Cardiac fibroblast (primary cell): ENCODE measurements at places on chromosomes 12 and 14.

- DNase-seq: no peak
These were observed 43.0 kb downstream of the EEA1 start for GRCh38 chr12:92886131-92886530.

DNA sequence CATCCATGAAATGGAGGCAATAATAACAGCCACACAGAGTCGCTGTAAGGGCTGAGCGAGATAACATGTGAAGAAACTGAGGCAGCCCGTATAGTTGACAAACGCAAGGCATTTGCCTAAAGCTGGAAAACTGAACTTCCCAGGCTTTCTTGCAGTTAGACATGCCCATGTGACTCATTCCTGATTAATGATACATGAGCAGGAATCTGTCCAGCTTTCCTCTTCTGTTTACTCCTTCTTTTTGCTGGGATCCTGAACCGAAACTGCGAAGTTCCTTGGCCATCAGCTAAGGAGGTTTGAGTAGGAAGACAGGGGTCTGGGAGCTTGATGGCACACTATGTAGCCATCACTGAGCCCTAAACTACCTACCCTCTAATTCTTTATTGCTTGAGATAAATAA lies 52.2 kb downstream of the ST8SIA1 start:
- peak; percentile 63 for DNase-seq

GRCh38 chr12:101330631-101331030 lies 50.7 kb downstream of the UTP20 start:
- DNase-seq: no peak

DNA sequence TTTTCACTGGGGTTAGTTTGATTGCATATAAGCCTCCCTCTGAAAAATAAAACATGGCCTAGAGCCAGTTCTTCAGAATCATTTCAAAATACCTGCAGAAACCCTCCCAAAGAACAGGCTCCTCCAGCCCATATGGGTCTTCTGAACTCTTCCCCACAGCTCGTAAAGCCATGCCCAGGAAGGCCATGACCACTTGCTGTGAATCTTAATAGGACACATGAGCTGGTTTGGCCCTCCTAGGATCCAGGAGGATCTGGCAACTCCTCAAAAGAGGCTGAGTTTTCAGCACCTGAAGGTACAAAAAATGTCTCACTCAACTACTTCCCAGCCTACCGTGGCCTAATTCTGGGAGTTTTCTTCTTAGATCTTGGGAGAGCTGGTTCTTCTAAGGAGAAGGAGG lies 2.4 kb downstream of the MYBPC1 start:
- no peak for DNase-seq

- DNase-seq: peak; percentile 92
These were observed 464.6 kb downstream of the PCNX1 start for GRCh38 chr14:71371711-71372396.

DNA sequence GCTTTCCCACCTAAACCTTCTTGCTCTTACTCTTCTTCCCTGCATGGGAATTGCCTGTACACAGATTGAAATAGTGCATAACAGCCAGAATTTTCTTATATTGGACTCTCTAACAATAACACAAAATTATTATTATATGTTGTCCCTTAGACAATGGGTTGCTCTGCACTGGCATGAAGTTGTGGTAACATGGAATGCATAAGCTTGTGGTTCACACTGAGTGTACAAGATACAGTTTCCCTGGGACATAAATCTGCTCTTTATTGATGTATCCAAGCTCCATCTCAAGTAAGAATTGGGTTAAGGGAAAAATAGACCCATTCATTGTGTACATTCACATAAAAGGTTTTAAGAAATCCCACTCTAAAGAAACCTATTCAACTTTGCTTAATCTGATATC lies 114.4 kb upstream of the NTF3 start:
- DNase-seq: no peak

GRCh38 chr14:105074601-105075053 lies 9.4 kb upstream of the GPR132 start:
- DNase-seq: no peak

- DNase-seq: peak; percentile 13
These were observed 946 bp downstream of the RNU4-2 start for GRCh38 chr12:120290609-120291305.

DNA sequence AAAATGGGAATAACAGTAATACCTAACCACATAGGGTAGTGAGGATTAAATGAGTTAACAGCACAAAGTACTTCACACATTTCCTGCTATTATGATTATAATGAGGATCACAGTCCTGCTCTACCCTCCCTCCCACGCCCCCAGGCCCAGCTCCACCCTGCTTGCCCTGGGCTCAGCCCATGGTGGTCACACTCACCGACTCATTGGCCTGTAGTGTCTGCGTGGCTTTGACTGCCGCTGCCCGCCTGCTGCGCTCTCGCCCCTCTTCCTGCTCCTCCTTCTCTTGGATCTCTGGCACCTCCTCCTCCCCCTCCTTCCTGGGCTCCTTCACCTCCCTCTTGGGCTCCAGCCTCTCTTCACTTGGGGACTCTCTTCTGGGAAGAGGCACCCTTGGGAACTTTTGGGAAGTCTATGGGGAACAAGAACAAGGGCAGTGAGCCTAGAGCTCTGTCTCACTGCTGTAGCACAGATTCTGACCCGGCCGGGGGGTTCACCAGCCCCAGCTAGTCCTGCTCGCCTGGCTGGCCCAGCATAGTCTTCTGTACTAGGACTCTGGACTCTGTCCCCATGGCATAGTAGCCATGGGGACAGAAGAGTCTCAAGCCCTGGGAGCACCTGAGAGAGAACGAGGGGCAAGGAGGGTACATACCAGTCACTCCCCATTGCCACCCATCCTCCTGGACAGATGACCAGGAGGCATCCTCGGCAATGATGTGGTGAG lies 7.1 kb upstream of the PNMA1 start:
- DNase-seq: no peak

DNA sequence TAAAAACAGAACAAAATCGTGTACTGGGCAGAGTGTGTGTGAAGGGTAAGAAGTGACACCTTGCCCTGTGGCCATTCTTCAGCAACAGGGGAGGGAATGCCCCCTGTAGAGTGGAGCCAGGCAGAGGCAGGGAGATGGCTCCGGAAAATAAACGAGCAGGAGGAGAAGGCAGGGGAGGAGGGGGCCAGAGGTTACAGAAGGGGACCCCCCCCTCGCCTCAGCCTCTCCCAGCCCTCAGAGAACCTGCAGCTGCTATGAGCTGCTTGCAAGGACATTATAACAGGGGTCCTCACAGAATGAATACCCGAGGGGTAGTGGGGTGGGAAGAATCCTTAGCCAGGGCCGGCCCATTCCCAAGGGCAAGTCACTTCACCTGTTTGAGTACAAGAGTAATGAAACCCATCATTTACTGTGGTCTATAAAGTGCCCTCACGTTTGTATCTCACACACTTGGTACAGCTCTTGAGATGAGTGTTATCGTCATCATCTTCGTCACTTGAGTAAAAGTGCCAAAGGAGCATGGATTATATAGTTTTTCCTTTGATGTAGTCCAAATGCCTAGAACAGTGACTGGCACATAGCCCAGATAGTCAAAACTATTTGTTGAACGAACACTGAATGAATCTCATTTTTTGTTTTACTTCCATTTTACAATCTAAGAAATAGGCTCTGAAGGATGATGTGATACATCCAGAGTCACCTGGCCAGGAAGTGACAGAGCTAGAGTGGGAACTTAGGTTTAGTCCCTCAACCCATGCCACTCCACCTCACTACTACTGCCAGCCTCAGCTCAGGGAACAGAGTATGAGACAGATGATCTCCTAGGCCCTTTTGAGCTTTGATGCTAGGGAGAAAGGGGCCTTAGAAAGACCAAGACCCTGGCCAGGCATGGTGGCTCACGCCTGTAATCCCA lies 14.5 kb downstream of the SCNN1A start:
- no peak for DNase-seq

DNA sequence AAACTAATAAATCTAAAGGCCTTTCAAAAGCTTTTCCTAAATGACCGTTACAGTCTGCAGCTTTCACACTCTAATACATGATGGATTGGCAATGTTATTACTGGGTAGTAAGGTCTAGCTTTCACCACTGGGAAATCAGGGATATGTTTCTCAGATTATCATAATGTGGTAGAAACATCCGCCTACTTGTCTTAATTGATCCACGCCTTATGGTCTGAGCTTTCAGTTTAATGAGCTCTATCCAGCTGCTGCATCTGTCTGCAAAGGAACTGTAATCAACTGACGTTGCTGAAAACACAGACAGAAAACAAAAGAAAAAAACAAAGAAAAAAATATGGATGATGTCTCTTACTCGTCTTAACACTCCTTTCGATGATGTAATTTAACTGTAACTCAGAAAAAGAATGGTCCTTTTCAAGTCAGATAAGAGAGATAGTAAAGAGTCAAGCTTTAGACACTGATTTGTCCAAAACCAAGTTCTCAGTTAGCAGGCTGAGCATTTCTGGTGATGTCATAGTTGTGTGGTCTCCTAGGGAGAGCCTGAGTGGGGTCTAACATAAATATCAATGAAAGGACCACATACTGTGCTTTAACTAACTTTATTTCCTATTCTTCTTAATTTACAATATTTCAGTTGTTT lies 85.9 kb downstream of the C2CD5 start:
- DNase-seq: no peak

GRCh38 chr12:13897811-13898210 lies 83.6 kb downstream of the GRIN2B start:
- no peak for DNase-seq

GRCh38 chr12:113239811-113240331 lies 18.6 kb downstream of the TPCN1 start:
- peak; percentile 40 for DNase-seq

GRCh38 chr14:72416892-72417291 lies 477.0 kb downstream of the DPF3 start:
- no peak for DNase-seq

DNA sequence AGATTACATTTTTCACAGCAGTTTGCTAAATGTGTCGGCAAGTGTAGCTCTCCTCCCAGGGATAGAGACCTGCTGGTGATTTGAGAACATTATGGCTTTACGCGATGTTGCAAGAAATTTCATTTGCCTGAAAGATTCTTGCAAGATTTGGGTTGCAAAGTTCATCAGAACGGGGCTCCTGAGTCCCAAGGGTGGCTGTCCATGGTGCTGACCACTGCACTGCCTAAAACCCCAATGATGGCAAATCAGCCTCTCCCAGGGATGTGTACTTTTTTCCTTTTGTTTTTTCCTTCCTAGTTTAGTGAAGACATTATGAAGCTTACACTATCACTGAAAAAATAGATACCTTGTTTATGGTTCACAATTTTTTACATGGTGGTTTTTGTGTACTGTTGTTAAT lies 85.4 kb downstream of the WSCD2 start:
- DNase-seq: peak; percentile 6

DNA sequence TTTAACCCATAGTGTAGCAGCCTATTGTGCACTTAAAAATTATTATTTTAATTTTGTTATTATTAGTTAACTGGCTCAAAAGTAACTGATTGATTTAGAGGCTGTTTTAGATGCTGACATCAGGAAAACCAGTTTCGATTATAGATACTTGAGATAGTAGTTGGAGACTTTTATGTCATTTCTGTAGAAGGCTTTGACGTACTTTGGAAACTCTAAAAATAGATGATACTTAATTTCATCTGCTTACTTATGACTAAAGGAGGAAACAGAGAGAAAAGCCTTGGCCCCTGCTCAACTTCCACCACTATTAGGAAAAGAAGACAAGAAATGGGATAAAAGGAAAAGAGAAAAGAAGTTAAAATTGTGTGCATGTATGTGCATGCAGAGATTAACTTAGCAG lies 219.3 kb upstream of the HMGA2 start:
- peak; percentile 67 for DNase-seq

- no peak for DNase-seq
These were observed 1043.0 kb downstream of the AACS start for GRCh38 chr12:126108247-126108646.

- no peak for DNase-seq
These were observed 1098.0 kb downstream of the BCL11B start for GRCh38 chr14:98174041-98174440.

GRCh38 chr14:22122829-22123560 lies 449.4 kb upstream of the OR4E1 start:
- no peak for DNase-seq

GRCh38 chr12:25670076-25671055 lies 117.3 kb upstream of the LMNTD1 start:
- DNase-seq: peak; percentile 14

DNA sequence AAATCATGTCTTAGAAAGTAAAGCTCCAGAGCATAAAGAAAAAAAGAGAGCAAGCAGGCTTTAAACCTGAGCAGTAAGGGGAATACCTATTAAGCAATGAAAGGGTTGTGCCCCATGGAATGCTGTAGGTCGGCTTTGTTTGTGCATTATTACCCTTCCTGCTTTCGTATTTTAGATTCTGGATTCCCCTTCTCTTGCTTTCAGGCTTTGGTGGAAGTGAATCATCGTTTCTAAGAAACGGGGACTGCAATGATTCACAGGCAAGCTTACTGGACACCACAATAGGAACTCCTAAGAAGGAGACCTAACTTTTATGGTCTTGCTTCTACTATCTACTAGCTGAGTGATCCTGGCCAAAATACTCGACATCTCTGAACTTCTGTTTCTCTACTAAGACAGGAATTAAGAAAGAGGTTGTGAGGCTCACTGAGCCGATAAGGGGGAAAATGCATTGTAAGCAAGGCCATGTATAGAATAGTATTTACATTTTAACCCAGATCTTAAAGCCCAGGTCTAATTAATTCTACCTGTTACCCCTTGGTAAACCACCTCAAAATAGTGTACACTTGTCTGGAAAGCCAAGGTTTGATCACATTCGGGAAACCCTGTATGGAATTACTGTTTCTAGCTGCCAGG lies 1.2 kb upstream of the BMAL2 start:
- DNase-seq: peak; percentile 98

GRCh38 chr12:27031531-27031930 lies 9.2 kb downstream of the MED21 start:
- DNase-seq: no peak

DNA sequence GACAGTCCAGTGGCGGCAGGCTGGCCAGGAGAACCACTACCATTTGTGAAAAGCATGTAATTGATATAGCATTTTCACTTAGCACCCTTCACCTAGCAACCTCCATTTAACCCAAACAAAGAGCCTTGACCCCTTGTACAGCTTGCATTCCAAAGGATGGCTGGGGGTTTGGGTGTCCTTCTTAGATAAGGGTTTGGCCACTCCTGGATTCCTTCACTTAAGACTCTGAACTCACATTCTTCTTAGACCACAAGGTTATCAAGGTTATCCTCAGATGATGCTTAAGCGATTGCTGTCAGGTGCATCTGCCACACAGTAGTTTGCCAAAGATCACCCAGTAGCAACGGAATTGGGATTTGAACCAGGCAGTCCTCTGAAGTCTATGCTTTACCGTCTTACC lies 102.8 kb downstream of the ZNF664 start:
- DNase-seq: no peak

DNA sequence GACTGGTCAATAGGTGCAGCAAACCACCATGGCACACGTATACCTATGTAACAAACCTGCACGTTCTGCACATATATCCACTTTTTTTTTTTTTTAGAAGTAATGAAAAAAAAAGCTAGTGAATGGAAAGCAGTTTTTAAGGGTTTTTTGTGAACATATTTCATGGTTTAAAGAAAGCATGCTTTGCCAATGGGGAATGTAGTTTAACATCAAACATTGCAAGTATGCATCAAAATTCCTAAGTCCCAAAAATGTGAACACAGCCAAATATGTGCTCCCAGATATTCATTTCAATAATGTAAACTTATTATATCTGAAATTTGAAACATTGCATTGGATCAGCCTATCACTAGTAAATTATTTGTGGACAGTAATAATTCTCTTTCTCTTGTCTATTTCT lies 710.4 kb upstream of the FLRT2 start:
- DNase-seq: no peak
